Epithelial cell of prostate (primary cell): ENCODE measurements at places on chromosomes 11 and 22.
A peak's percentile ranks its signal among the peaks of the same experiment; 100 is the strongest.

GRCh38 chr22:37618072-37618656 is 9.5 kb downstream of the GGA1 start:
- DNase-seq: no peak

DNA sequence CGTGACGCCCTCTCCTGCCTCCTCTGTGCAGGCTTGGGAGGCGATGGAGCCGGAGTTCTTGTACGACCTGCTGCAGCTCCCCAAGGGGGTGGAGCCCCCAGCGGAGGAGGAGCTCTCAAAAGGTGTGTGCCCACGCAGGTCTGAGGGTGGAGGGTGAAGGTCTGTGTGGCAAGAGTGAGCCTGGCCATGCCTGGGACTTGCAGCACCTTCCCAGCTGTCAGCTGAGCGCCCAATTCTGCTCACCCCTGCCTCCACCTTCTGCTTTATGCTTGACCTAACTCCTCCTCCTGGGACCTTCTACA is 2.5 kb downstream of the PARVG start:
- DNase-seq: no peak

DNA sequence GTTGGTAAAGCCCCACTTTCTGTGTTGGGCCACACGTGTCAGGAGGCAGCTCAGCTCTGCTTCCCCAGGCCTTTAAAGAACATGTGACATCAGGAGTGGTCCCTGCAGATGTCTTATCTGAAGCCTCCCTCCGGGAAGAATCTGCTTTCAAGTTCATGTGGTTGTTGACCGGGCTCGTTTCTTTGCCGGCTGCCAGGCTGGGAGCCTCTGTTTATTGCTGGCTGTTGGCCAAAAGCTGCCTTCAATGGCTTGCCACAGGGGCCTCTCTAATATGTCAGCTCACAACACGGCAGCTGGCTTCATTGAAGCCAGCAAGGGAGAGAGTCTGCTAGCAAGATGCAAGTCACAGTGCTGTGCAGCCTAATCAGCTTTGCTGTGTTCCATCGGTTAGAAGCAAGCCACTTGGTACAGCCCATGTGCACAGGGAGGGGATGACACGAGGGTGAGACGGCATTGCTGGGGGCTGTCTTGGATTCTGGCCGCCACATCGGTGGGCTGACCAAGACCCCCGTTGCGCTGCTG is 14.6 kb downstream of the MRGPRF start:
- no peak for DNase-seq

DNA sequence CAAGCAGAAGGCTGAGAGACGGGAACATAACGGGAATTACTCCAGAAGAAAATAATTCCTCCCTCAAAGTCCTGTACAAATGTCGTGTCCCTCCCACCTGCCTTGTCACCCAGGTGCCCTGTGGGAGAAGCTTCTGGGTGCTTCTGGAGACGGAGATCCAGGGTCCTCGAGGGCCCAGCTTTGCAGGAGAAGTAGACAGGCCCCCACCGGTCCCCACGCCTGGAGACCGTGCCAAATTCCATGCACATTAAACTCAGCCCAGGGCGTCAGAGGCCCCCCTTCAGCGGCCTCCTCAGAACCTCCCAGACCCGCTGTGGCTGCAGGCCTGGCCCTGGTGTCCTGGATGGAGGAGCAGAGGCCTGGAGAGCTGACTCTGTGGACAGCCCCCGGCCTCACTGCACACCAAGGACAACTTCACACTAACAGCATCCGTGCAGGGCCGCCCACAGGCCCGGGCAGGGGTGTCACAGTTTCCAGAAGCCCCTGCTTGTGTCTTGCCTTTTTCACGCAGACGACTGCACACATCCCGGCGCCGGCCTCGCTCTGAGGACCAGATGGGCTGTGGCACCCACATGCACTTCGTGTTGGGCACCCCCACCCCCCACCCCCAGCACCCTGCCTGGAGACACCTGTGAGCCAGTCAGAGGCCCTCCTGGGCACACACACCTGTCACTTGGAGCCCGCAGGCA is 734.3 kb downstream of the BRD1 start:
- no peak for DNase-seq

GRCh38 chr11:66340596-66341501 is 4.1 kb downstream of the BRMS1 start:
- no peak for DNase-seq

DNA sequence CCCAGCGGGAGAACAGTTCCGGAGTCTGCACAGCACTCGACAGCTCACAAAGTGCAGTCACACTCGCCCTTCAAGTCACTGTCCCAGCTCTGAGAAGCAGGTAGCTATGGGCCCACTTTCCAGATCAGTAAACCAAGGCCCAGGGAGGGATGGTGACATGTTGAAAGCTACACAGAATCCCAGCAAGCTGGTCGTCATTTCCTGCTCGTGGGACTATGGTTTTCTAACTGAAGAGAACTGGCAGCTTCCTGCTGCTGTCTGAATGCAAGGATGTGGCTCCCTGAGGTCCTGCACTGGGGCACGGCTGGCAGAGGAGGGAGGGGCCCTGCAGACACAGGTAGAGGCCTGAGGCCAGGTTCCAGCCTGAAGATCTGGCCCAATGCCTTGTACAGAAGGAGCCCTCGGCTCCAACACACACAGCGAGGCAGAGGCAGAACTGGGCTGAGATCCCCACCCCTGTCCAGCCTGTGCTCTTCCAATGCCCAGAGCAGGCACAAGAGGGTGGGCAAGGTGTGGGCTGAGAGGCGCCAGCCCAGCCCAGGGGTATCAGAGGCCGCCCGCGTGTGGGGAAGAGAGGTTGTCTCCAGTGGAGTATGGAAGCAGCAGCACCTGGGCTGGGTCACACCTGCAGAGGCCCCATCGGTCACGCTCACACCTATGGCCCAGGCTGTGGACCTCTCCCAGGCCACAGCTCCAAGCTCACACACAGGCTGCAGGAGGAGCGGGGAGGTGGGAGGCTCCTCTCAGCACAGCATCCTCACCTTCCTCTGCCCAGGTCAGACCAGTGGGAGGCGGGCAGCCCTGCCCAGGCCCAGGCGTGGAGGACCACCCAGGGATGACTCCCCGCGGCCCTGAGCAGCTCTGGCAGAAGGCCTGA is 119.2 kb downstream of the PHF21B start:
- DNase-seq: no peak

GRCh38 chr11:60960405-60960804 is 8.4 kb upstream of the SLC15A3 start:
- DNase-seq: no peak

GRCh38 chr22:22593964-22594656 is 35.0 kb upstream of the PRAME start:
- DNase-seq: no peak

- peak; percentile 84 for DNase-seq
Observed at GRCh38 chr11:11717064-11717725, 95.4 kb upstream of the GALNT18 start.

DNA sequence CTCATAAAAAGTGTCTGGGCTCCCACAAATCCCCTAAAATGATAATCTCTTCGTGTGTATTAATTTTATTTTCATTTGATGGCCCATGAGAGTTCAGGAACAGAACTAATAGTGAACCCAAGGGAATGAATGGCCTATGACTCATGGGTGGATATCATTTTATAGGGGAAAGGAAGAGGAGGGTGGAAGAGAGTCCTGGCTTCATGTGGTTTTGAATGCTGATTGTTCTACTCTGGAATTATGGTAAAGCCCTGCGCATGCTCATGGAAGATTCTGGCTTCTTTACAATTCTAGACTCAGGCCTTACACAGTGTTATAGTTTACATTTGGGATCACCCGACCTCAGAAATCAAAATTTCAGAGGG is 35.2 kb downstream of the MAML2 start:
- DNase-seq: peak; percentile 62

GRCh38 chr22:22463855-22464540 is 44.5 kb downstream of the ZNF280B start:
- no peak for DNase-seq

GRCh38 chr11:100964435-100964834 is 165.2 kb downstream of the PGR start:
- no peak for DNase-seq

DNA sequence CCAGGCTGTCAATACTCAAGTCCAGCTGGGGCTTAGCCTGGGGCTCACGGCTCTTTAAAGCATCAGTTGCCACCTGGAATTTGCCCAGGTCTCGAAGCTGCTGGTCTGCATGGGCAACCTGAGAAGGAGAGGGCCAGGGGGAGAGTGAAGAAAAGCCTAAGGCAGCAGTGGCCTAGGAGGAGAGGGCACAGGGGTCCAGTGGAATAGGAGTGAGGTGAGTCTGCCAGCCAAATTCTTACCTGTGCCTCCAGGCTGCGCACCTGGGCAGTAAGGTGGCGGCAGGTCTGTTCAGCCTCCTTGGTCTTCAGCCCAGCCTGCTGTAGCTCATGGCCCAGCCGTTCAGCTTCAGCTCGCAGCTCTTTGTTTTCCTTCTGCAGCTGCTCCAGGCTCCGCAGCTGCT is 10.0 kb downstream of the IL18BP start:
- DNase-seq: no peak

DNA sequence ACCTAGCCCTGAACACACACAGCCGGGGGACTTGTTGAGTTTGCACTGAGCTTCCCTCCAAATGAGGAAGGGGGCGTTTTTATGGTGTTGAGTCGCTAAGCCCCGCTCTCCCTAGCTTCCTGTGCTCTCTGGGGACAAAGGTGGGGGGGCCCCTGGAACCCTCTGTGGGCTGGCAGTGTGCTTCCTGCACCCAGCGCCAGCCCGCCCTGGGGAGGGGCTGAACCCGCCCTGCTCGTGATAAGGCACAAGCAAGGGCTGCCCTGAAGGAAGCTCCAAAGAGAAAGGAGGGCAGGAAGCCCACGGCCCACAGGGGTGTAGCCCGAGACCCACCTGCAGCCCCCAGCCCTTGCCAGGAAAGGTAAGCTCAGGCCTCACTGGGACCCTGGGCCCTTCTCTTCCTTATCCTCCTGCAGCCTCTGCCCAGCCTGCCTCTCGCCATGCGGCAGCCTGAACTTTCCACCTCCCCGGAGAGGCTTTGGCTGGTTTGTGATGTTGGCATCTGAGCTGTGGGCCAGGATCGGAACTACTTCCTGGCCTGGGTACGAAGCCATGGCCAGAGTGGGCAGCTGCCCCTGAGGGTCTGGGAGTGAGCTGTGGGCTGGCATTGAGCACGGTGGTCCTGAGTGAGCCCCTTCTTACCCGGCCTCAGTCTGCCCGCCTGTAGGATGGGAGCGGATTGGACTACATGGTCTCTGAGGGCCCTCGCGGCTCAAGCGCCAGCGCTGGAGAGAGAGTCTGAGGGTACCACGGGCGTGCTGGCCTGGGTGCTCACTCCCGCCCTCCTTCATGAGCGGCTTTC is at the start of gene FERMT3:
Gene FERMT3 (plus strand): TSS at position 265 of the 799 bp plus-strand sequence. CDS start 644 bp downstream, outside the sequence.
- DNase-seq: no peak

DNA sequence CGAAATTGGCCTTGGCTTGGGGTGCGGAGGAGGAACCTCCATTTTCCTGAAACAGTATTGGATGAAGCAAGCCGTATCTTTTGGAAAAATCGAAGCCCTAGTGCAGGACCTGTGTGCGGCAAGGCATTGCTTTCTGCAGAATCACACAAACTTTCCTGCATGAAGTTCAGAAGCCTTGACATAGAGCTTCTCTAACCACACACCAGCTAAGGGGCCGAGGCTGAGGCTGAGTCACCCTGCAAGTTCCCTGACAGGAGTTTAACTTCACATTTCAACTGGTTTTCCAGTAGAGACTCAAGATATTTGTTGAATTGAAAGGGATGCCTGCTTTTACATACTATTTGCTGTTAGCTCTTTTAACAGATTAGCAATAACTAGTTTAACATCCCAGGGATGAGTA is 67.8 kb downstream of the TCF20 start:
- no peak for DNase-seq

DNA sequence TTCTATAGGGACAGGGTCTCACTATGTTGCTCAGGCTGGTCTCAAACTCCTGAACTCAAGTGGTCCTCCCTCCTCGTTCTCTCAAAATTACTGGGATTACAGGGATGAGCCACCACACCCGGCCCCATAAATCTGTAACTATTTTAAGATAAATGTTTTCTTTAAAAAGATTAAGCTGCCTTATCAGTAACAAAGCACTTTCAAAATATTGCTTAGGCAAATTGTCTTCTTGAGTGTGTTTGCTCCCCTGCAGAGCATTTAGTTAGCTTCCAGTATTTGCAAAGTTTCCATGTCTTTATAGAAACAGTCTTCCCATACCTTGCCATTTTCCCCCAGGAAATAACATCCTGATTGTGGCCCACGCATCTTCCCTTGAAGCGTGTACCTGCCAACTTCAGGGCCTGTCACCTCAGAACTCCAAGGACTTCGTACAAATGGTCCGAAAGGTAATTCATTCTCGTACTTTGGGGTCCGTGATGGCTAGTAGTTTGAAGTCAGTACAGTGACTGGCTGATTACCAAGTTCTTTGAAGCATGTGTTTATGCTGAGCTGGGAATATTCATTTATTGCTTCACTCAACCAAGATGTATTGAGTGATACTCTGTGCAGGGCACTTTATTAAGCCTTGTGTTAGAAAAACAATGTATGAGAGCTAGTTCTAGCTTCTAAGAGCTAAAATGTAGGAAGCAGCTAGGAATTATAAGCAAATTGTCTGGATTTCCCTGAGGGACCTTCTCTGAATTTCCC is 30.4 kb upstream of the CRTAM start:
- no peak for DNase-seq

DNA sequence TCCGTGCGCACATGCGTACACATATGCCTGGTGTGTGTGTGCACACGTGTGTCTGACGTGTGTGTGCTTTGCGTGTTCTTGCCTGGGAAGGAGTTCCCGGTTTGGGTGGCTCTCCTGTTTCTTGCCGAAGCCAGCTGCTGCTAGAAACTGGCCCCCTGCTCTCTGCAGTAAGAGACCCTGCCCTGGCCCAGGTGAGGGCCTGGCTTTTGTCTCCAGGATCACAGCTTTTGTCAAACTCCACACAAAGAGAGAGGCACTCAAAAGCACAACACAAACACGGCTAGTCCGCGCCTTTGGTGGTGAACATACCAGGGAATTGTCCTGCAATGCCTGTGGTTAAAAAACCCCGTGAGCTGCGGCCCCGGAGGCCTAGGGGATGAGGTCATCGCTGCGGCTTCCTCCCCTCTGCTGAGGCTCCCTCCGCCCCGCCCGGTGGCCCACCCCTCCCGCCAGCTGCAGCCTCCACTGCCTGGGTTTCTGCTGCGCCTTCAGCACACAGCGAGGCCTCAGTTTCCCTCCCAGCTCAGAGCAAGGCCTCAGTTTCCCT is 88.9 kb downstream of the KCNQ1 start:
- DNase-seq: no peak

- no peak for DNase-seq
Observed at GRCh38 chr11:122655527-122656072, at the start of gene UBASH3B. TSS of gene UBASH3B (plus strand) at chr11:122655722. CDS start at chr11:122656050, 328 bp downstream.

GRCh38 chr11:130671801-130672700 is 223.6 kb downstream of the ADAMTS15 start:
- DNase-seq: no peak

GRCh38 chr11:74468058-74468457 is 709 bp upstream of the KCNE3 start:
- DNase-seq: no peak
